ENCODE measurements at places on chromosomes 2 and 18.

- DNase-seq = no peak
Observed at GRCh38 chr18:48949606-48950535, 894 bp downstream of the SMAD7 start.

GRCh38 chr18:2969695-2970094 lies 43.2 kb downstream of the LPIN2 start:
- no peak for DNase-seq

DNA sequence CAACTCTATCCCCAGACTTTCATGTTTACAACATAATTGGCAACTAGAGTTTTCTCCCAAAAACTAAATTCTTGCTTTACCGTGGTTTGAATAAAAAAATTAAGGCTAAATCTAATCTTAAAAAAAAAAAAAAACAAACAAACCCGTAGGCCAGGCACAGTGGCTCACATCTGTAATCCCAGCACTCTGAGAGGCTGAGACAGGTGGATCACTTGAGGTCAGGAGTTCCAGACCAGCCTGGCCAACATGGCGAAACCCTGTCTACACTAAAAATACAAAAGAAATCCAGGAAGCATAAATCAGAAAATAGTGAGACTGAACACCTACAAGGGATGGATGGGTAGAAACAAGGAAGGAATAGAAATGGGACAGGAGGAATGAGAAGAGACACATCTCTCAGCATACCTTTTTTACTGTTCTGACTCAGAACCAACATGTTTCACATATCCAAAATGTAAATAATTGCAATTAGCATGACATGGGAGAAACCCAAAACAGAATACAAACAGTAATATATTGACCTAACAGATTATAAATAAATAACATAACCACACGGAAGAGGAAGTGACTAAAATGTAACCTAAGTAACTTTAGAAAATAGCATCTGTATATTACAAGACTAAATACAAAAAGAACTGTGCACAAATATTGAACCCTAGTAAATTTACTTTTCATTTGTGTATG lies 17.5 kb downstream of the MGAT4A start:
- DNase-seq = no peak

GRCh38 chr2:218744615-218745014 lies 34.0 kb downstream of the TTLL4 start:
- DNase-seq = no peak

GRCh38 chr2:97931118-97931857 lies 64.5 kb downstream of the TMEM131 start:
- no peak for DNase-seq

- no peak for DNase-seq
Observed at GRCh38 chr18:74996055-74996454, 212.9 kb downstream of the PTGR3 start.

DNA sequence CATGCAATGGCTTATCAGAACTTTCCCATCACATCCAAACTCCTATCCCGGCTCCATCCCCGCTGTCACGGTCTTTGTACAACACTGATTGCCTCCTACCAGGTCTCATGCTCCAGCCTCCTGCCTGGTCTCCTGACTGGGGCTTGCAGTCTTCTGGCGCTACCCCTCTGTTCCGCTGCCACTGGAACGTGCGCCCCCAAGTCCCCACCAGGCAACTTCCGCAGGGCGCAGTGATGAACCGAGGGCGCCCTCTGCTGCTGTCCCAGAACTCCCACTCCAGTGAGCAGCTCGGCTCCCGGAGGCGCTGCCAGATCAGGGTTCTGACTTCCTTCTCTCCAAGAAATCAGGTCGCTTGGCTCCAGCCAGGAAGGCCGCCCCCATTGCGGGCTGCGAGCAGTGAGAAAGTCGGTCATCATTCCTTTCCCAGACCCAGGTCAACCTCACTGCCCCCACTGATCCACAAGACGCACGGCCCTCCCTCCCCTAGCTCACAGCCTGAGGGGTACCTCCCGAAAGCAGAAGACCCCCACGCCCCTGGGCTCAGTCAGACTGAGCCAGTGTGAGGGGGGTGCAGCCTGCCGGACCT lies 43.9 kb upstream of the RAB11FIP5 start:
- DNase-seq = peak; percentile 36

DNA sequence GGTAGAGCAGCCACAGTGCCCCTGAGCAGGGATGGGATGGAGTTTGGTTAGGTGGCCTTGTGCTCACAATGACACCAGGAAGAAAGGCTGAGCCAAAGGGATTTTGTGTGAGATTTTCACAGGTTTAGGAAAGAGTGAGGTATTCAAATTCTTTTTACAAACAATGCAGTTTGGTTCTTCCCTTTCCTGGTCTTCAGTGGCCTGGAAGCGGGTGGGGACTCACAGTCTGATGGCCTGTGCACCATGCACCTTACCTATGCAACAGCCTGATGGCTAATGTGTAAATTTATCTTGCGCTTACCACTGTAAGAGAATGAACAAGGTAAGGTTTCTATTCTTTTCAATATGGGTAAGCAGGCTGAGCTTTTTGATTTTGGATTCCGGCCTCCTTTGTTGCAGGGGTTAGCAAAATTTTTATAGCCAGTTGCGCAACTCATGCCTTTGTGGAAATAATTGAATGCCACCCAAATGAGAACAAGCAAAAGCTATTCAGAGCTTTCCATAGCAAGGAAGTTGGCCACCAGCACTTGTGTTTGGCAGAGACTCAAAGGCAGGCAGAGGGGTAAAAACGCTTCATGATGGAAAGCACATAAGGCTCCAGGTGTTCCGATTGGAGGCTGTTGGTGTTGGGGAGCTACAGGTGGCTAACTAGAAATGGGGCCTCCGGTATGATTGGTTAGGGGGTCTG lies 23.8 kb upstream of the IL1R2 start:
- DNase-seq = peak; percentile 29

- DNase-seq = peak; percentile 30
Observed at GRCh38 chr18:54119524-54120019, 104.9 kb downstream of the MBD2 start.

GRCh38 chr2:3094999-3095958 lies 282.3 kb downstream of the EIPR1 start:
- no peak for DNase-seq

DNA sequence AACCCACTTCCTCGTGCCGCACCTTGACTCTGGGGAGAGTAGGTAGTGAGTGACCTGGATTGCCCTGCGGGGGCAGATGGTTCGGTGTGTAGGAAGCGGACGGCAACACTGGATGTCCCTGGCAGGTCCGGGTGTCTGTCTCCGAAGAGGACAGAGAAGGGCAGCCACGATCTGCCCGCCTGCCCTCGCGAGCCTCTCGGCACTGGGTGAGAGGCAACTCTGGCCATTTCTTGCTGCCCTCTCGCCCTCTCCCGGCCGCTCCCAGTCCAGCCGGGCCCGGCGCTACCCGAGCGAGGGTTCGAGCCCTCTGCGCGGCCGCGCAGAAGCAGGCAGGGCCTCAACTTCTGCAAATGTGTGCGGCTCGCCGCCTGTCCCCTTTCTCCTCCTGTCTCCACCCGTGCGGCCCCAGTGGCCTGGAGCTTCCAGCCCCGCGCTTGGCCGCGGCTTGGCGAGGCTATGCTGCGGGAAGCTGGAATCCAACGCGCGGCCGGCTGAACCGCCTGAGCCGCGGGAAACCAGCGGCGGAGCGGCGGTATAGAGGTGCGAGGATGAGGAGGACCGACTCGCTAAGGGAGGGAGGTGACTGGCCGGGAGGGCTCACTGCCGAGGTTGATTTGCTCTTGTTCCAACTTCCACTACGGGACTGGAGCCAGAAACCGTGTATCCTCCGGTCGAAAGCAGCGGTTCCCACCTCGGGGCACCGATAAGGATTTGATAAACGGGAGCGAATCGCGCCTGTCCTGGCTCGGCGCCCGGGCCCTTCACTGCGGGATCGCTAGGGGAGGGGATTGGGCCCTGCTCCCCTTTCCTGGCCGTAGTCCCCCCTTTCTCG lies 1.5 kb downstream of the EPAS1 start:
- peak; percentile 36 for DNase-seq

DNA sequence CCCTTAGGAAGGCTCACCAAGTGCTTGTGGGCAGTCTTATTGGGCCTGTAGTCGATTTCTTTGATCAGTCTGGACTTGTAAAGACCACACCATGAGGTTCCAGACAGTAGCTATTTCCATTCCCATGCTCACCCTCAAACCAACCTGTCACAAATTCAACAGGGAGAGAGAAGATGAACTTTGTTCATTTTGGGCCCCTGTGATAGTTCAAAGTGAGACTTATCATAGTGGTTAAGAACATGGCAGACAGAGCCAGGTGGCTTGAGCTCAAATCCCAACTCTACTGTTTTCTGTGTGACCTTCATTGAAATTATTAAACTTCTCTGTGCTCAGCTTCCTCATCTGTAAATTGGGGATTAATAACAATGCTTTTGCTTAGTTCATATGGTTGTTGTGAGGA lies 53.9 kb upstream of the CTLA4 start:
- no peak for DNase-seq

DNA sequence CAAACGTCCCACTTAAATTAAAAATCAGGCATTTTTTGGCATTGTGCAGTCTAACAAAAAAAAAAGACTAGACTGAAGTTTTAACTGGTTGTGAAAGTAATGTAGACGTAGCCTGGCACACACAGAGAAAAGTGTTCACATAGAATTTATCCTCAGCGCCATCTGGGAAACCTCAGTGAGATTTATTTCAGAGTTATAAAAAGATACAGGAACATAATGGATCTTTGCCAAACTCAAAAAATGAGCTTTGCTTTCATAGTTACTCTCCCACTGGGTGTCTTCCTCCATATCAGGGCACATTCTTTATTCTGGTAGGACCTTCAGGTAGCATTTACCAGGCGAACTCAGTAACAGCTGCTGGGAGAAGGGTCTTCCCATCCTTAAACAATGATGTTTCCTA lies 532.4 kb upstream of the SALL3 start:
- no peak for DNase-seq

DNA sequence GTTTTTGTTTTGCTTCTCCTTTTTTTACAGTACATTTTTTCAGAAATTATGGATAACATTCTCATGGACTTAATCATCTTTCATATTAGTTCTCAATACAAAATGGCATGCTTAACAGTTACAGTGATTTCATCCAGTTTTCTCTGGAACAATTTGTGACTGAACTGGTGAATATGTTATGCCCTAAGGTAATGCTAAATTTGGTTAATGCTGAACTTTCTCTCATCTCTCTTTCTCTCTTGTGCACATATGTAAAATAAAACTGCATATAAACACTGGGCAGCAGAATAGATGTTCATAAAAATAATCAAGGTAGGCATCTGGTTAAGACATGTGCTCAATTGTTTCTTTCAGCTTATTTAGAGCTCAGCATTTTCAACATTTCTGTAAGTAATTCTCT lies 196.3 kb upstream of the TMEFF2 start:
- no peak for DNase-seq

DNA sequence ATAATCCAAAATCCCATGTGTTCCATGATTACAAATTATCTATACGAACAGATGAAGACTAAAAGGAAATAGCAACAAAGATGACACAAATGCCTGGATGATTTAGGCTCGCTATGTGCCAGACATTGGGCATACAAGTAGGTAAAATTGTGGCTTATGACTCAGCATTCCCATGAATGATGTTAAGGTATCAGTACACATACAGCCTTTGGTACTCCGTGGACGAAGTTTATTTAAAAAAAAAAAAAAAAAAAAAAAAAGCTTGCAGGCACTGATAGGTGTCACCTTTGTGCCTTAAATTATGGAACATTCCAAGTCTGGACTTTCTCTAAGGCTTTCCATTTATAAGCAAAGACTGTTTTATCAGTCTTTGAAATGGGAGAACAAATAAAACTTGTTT lies 2.7 kb downstream of the CHAC2 start:
- no peak for DNase-seq

GRCh38 chr2:101806701-101807100 lies 109.2 kb downstream of the MAP4K4 start:
- DNase-seq = no peak
